ENCODE measurements at places on chromosomes 1 and 21.

DNA sequence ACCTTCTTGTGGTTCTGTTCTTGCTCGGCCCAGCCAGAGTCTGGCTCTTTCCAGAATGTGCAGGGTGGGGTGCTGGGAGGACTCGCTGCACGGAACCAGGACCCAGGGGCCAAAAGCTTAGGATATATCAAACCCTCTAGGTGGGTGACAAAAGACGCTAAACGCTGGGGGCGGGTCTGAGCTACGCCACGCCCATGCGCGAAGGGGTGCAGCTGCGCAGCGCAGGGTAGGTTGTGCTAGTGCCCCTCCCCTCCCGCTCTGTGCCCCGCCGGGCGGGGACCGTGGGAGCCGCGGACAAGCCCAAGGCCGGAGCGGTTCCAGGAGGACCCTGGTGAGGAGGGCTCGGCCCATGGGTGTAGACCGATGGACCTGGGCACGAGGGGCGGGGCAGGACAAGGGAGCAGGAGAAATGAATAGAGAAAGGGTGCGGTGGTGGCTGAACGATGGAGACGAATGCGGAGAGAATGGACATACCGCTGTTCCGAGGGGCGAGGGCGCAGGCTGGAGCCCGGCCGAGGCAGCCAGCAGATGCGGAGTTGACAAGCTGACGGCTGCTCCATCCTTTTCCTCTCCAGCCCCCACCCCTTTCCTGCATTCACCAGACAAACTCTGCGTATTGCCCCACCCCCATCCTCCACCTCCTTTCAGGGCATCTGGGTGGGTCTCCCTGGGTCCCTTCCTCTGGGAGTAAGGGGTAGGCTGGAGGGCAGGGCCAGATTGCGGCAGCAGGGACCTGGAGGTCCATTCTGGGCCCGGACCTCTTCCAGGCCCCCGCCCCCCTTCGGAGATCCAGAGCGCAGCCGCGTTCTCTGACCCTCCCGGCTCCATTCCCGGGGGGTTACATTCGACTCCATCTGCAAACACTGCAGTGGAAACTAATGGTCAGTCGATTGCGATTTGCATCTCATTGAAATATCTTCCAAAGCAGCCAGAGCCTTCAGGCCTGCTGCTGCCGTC, at the start of gene RUSC1:
Gene RUSC1, plus strand, starts transcription at position 234 of the 957 bp plus-strand sequence. CDS start 880 bp downstream, outside the sequence.
- peak; percentile 80 for DNase-seq

DNA sequence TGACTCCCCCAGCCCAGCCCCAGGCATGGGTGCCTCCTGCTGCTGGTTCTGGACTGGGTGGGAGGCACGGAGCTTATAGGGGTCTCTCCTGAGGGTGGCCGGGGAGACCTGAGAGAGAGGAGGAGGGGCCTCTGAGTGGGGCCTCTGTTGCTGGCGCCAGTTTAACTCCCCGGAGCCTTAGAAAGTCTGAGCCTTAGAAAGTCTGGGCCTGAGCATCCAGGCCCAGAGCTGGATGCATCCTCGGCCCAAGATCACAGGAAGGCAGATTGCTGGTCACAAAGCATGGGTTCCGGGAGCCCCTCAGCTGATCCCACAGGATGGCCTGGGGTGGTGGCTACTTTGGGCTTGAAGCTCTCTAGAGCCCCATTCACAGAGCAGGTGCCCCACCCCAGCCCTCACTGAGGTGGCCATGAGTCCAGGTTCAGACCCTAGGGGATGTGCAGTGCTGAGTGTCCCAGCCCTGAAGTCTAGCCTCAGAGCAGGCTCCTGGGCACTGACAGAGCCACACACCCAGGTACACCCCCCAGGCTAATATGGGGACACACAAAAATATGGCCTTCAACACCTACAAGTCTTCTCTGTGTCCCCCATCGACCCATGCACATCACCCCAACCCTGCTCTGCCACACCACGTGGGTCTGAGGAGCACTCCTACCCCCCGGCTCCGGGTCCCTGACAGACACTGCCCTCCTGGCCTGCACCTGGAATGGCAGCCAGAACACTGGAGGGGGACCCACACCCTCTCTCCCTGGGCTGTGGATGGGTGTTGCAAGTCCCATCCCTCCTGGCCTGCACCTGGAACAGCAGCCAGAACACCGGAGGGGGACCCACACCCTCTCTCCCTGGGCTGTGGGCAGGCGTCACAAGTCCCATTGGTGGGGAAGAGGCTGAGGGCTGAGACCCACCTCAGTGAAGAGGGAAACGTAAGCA, 9.7 kb downstream of the PLA2G2F start:
- DNase-seq = no peak

GRCh38 chr1:48616710-48617109, 144.7 kb upstream of the SPATA6 start:
- DNase-seq = no peak

DNA sequence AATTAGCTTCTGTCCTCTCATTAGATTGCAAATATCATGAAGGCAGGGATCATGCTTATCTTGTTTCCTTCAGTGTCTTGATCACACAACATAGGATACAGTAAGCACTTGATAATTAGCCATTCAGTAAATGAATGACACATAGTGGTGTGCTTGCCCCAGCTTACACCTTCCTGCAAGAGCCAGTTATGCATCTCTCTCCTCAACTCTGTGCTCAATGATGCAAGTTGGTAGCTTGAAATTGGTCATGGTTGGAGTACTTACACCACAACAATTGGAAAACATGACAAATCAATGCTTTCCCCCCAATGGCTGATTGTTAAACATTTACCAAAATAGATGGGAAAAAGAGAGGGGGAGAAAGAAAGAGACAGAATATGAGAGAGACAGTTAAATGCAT, 129.2 kb downstream of the NUF2 start:
- DNase-seq = no peak

DNA sequence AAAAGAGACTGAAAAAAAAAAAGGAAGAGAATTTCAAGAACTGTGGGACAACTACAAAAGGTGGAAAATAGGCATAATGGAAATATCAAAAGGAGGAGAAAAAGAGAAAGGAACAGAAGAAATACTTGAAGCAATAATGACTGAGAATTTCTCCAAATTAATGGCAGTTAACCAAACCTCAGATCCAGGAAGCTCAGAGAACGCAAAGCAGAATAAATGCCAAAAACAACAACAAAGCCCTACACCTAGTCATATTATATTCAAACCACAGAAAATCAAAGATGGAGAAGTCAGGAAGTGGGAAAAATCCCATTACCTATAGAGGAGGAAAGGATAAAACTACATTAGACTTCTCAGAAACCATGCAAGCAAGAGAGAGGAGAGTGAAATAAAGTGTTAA, 20.7 kb upstream of the AHCYL1 start:
- DNase-seq = no peak

- no peak for DNase-seq
Measured at GRCh38 chr1:240031414-240031813, 60.3 kb upstream of the FMN2 start.

DNA sequence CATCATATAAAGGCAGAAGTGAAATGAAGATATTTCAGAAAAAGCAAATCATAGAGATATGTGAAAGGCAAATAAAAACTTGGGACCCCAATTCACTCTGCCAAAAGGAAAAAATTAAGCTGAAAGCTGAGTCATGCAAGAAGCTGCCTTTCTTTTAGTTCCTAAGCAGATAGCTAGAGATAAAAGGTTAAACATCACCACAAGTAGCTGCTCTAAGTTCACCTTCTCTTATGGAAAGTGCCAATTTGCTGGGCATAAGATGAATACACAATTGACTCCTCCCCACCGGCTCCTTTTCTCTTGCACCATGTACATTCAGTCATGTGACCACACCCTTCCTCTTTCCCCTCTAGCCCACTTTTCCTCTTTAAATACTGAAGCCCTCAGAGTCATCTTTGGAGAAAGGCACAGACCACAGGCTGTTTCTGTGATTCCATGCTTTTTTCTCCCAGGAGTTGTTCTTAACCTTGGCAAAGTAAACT, 5.4 kb upstream of the SUMO3 start:
- DNase-seq = no peak

- DNase-seq = peak; percentile 57
Measured at GRCh38 chr1:44947063-44947773, 39.2 kb downstream of the EIF2B3 start.

DNA sequence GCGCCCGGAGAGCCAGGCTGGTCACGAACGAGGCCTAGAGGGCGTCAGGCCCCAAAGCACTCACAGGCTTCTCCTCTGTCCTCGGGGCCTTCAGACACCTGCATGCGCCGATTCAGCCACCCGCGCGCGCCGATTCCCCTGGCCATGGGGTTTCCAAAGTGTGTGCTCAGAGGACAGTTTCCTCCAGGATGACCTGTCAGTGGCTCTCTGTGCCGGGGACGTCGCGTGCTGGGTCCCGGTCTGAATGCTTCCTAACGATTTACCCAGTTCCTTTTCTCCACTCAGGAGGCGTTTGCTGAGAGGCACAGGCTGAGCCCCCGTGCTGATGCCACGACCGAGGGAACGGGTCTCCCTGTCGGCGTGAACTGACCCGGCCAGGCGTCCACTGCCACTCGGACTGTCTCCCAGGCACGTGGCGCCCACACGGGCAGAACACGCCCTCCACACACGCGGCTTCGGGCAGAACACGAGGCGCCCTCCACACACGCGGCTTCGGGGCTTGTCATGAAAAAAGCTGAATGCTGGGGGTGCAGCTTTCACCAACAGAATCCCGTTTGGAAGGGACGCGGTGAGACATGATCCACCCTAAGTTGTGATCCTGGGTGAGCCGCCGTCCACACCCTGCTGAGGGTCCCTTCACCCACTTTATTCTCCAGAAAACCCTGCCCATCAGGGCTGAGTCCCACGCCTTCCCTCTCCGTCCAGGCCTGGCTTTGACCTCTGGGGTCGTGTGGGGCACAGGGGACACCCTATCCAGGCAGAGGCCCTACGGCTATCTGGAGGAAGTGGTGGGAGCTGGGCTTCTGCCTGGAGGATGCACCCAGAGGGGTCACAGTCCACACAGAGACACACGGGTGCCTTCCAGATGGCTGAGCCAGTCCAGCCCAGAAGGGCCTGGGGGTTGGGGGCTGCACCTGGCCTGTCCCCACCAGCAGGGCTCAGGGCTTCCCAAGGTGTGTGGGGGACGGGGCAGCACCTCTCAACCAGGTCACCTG, 56.1 kb downstream of the COL6A1 start:
- DNase-seq = no peak

DNA sequence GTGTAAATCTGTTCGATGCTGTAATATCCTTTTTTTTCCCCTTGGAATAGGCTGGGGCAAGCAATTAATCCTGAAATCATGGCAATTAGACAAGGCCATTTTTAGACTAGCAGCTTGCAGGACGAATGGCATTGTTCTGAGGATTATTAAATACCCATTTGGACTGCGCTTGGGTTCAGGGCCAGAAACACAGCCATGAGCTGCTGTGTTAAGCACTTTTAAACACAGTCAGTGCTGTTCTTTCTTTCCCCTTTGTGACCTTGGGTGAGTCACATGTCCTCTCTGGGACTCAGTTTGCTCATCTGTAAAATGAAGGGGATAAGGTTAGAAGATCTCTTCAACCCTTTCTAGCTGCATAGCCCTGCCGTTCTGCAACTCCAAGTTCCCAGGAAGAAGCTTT, 58.6 kb upstream of the C8B start:
- no peak for DNase-seq
